ENCODE measurements at places on chromosomes 3 and 15. TPM values are rescaled to one million over a fixed set of nuclear protein-coding genes. Genes with fewer than 3 reads are reported as not detected.

The SYNPR gene
- total RNA-seq: not detected

The TAGLN3 gene
- not detected for total RNA-seq

The GPR62 gene
- total RNA-seq: not detected

The CPNE9 gene
- under 0.01 TPM for total RNA-seq

The ZMYND10 gene
- total RNA-seq: 0.20 TPM

The CSTA gene
- not detected for total RNA-seq

The SNX33 gene
- total RNA-seq: 13.3 TPM

The CLDN16 gene
- total RNA-seq: not detected

The CRYGS gene
- 1.2 TPM for total RNA-seq

- DNase-seq: no peak
These were observed 263.2 kb downstream of the NLGN1 start for GRCh38 chr3:173660645-173661299.

GRCh38 chr15:98782801-98783200, 134.5 kb downstream of the IGF1R start:
- DNase-seq: no peak

- DNase-seq: no peak
These were observed 155.9 kb upstream of the BCL6 start for GRCh38 chr3:187900993-187901755.

- no peak for DNase-seq
These were observed 93.2 kb downstream of the ANO10 start for GRCh38 chr3:43528498-43529099.

GRCh38 chr3:155766206-155766605, 21.3 kb upstream of the PLCH1 start:
- DNase-seq: no peak

DNA sequence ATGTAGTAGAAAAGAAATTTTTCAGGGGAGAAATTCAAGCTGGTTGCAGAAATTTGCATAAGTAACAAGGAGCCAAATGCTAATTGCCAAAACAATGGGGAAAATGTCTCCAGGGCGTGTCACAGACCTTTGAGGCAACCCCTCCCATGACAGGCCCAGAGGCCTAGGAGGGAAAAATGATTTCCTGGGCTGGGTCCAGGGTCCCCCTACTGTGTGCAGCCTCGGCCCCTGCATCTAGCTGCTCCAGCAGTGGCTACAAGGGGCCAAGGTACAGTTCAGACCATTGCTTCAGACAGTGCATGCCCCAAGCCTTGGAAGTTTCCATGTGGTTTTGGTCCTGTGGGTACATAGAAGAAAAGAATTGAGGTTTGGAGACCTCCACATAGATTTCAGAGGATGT, 70.7 kb downstream of the ZPLD1 start:
- no peak for DNase-seq

- DNase-seq: no peak
These were observed 226.4 kb downstream of the OPA1 start for GRCh38 chr3:193819117-193820010.

GRCh38 chr3:148500881-148501280, 196.8 kb upstream of the AGTR1 start:
- no peak for DNase-seq

- no peak for DNase-seq
These were observed 153.0 kb upstream of the ARPP21 start for GRCh38 chr3:35486295-35486694.

GRCh38 chr3:129974564-129974832, at the start of gene TRH:
Gene TRH, plus strand, starts transcription at chr3:129974720. Its CDS starts 1,097 bp downstream, at chr3:129975817.
- no peak for DNase-seq

DNA sequence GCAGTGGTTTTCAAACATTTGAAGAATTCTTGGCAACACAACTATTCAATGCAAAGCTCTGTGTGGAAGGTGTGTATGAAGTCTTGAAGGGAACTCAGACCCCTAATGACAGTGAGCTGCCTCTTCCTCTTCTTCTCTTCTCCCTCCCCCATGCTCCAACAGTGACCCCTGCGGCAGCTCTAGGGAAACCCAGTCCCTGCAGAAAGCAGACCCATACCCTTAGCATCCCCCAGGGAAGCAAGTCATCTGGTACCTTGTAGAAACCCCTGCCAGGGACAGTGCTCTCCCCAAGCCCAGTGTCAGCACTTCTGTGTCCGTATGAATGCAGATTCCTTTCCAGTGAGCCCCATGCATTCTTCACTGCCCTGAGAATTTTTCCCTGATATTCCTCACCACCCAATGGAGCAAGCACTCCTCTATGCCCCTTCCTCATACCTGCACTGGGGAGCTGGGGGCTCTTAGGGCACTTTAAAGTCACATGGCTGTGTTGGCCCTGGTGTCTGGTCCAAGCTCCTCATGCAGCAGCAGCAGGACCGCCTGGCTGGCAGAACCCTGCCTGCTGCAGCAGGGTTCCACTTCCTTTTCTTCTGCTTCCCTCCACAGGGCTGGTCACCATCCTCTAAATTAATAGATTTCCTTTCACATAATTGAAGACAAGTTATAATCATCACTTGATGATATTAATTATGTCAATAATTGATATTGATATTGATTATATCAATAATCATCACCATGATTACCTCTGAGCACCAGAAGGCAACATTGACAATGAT, 442.5 kb downstream of the EPHB1 start:
- no peak for DNase-seq

DNA sequence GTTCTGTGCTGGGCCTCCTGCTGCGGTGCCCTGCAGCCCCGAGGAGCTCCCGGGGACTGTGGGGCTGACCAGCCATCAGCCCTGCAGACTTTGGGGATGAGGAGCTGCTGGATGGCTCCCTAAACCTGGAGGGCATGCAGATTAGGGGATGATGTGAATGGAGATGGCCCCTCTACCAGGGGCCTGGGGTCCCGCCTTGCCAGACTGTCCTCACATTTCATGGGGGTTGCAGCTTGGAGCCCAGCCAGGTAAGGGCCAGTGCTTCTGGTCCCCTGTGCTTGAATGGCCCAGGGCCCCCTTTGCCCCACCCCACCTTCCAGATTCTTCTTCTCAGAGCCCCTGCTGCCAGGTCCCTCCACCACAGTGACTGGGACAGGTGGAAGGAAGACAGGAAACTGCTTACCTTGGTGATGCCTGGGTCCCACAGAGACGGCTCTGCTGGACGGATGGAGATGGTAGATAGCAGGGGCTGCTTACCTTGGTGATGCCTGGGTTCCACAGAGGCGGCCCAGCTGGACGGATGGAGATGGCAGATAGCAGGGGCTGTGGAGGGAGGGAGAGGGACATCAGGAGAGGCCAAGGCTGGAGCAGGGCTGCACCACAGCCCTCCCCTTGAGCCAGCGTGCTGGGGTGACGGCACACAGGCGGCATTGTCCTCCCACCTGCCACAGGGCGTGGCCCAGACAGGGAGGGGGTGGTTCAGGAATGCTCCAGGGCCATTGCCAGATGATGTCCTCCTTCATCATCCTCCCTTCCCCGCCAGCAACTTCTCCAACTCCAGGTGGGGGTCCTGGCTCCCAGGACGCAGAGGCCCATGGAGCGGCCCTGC, at the start of gene SPTBN5:
Gene SPTBN5 (minus strand): TSS at position 632 of the 829 bp plus-strand sequence. CDS start 556 bp downstream, at position 76.
- no peak for DNase-seq

GRCh38 chr15:52529341-52529924, 753 bp upstream of the MYO5A start:
- no peak for DNase-seq

DNA sequence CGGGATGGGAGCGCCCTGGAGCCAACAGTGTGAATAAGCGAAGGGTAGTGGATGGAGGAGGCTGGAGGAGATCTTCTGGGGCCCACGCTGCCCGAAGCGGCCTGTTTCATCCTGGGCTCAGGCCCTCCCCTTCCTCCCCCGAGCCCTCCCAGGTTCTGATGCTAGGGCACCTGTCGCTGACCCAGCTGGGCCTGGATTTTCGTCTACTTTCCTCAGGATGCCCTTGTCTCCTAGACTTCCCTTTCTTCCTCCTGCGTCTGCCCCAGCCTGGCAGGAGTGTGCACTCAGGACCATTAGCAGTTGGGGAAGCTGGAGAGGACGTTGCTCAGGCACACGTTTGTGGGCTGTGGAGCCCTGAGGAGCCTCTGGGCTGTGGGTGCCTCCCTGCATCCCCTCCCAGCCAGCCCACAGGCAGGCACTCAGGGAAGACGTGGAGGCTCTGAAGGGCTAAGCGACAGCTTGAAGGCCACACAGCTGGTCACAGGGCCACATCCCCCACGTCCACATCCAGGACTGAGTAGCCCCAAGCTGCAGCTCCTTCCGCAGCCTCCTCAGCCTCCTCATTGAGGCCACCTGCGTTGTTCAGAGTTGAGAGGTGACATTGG, 23.9 kb upstream of the PIGZ start:
- DNase-seq: no peak

DNA sequence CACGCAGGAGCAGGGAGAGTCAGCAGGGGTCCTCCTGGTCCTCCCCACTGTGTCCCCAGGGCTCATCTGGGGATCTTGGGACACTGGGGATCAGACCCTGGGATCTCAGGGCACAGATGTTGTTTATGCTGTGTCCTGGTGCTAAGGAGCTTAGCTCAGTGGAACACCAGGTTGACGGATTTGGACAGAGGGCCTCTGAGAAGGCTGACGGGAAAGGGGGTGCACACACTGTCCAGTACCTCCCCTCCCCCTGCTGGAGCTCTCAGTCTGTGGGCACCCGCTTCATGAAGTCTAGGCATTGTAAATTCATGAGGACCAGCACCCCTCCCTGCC, 21.9 kb upstream of the SEMA3F start:
- no peak for DNase-seq

DNA sequence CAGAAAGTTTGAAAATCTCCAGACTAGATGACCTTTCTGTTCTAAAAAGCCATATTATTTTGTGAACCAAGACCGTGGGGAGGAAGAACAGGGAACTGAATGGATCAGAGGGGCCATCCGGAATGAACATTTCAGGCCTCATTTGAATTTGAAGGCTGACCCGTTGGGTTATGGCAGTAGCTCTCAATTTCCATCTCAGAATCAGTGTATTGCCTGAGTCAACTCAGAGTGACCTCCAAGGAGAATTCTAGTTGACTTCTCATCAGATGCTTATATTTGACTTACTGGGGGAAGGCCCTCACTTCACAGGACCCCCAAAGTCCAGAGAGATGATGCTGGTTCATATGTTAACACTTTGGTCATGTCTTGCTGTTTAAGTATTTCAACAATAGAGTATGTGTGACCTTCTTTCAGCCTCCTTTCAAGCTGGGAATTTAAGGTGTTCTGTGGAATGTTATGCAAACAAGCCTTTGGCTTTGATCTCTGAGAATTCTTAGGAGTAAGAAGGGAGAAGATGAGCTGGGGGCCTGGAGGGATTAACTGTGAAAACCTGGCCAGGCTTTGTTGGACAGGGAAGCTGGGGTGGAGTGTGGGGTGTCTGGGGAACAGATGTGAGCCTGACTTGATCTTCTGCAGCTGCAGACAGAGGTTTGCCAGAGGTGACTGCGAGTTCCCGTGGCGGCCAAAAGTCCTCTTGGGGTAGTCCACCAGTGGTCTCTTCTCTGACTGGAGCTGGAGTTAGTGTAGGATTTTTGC, 111.2 kb upstream of the RGMA start:
- DNase-seq: no peak

- no peak for DNase-seq
These were observed 483.3 kb downstream of the TUSC7 start for GRCh38 chr3:117192888-117193287.

DNA sequence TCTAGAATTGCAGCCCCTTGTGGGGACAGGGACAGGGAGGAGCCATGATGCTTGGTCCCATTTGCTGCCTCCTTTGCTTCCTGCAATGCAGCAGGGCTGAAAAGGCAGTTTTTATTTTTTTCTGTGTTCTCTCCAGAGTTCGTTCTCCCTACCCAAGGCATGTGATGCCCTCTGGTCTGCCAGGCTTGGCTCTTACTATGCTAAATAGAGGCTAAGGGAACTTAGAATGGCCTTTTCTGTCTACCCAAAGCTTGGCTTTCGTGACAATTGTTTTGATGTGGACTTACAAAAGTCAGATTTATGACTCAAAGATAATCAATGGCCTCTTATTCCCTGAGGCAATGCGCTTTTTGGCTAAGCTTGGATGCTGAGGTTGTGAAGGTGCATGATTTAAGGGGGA, 293.3 kb upstream of the TBL1XR1 start:
- DNase-seq: no peak

- DNase-seq: peak; percentile 21
These were observed 95.1 kb downstream of the RPL39L start for GRCh38 chr3:187044206-187044605.

- no peak for DNase-seq
These were observed 190.4 kb upstream of the TSC22D2 start for GRCh38 chr3:150217691-150218090.

DNA sequence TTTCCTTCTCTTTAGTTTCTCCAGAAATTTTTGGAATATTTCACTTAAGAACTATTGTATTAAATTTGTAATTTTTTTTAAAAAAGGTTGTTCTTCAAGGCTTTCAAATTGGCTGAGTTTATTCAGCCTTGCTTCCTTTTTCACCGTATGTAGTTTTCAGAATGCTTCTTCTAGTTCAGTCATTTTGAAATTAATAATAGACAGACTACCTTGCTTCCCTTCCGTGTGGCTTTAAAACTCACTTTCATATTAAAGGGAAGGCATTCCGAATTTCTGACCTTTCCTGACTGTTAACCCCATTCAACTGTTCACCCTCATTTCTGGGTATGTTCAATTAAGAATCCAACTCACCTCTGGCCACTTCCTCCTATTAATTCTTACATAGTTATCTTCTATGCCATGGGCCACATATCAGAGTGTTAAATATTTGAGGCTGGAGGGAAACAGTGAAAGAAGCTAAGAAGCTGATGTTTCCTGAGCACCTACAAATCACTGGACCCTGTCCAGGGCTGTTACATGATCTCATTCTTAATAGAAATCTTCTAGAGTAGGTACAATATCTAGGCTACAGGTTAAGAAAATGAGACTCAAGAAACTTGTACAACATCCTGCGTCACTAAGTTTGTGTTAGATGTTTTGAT, 237.5 kb downstream of the P3H2 start:
- no peak for DNase-seq

DNA sequence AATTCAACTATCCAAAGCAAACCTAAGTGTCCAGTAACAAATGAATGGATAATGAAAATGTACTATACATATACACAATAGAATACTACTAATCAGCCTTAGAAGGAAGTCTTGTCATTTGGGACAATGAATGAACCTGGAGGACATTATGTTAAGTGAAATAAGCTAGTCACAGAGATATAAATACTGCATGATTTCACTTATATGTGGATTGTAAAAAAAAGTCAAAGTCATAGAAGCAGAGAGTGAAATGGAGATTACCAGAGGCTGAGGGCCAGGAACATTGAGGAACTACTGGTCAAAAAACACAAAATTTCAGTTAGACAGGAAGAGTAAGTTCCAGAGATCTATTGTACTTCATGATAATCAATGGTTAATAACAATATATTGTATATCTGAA, 33.6 kb downstream of the MYO5A start:
- no peak for DNase-seq

DNA sequence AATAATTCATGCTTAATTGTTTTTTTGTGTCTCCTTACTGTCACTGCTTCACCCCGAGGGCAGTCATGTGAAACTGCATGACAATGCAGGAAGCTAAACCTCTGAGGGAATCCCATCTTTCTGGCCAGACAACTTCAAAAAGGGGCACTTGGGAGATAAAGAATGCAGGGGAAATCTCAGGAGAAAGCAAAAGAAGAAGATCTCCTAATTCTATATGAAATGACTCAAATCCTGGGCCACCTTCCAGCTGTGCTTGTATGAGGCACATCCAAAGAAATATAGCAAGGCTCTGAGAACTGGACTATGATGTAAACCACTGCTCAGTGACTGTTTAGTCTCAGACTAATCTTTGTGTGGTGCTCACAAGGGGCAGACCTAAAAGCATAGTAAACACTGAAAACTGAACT, 22.6 kb upstream of the UMPS start:
- DNase-seq: peak; percentile 14
